Renal pelvis (tissue), 12 donors: ENCODE measurements at places on chromosomes 4 and X. TPM values are rescaled to one million over a fixed set of nuclear protein-coding genes. Genes with fewer than 3 reads are reported as not detected.

MAGEB17 gene
- 0.53 TPM for polyA plus RNA-seq

FAM236A gene
- 0.19 TPM for polyA plus RNA-seq

AMTN gene
- not detected for polyA plus RNA-seq

PCDH18 gene
- 179 TPM for polyA plus RNA-seq

DNA sequence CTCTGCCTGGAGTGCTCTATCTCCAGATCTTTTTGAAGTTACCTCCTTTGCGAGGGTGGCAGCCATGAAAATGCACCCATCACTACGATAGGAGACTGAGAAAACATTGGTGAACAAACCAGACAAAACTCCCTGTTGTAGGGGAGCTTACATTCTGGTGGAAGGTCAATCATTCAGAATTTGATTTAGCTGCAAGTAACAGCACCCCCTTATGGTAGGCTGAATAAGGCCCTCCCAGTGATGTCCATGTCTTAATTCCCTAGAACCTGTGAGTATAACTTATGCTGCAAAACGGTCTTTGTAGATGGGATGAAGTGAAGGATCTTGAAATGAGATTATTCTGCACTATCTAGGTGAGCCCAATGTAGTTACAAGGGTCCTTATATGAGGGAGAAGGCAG, 5.6 kb upstream of the TEC start:
- DNase-seq = no peak

DNA sequence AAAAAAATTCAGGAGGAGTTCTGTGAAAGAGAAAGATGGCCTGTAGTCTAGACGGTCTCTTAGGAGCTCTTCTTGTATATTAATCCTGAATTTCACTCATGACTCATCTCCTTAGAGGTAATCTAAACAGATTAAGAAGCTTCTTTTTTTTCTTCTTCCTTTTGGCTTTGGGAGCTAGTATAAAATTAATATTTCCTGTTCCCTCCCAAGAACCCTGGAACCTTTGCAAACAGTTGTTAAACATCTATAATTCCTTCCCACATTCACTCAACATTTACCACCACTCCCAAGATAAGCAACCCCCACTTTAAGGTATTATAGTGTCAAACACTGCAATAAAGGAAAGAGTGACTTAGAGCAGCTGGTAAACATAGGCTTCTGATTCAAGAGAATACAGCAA, 146.4 kb upstream of the EDNRA start:
- no peak for DNase-seq

DNA sequence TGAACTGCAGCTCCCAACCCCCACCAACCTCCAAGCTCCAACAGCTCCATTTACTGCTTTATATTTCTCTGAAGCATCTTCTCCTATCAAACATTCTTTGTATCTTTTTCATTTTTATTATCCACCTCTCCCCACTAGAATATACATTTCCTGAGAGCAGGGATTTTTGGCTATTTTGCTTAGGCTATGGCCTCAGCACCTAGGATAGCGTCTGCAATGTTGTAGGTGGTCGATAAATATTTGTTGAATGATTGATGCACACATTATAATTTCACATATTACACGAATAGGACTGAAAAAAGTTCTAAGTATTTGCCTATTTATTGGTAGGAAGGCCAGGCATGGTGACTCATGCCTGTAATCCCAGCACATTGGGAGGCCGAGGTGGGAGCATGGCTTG, 658.7 kb upstream of the DIPK2B start:
- no peak for DNase-seq

DNA sequence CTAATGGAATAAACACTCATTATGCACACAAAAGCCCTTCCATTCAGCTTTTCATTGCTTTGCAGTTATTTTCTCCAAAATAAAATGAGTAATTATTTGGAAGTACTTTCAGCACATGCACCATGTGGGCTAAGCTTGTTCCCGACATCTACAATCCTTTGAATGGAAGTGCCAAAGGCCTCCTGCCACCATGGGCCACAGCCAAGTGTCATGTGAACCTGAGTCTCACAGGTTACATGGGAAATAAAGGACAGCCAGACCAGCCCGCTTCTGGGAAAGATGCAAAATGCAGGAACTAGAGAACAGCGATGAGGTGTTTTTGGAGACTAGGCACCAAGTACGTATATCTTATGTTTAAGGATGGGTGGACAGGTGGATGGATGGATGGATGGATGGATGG, 181.8 kb downstream of the AFF2 start:
- no peak for DNase-seq

GRCh38 chrX:34884817-34885216, 57.8 kb upstream of the FAM47B start:
- no peak for DNase-seq

- no peak for DNase-seq
These were observed 142.4 kb downstream of the TSPAN5 start for GRCh38 chr4:98516042-98516440.

DNA sequence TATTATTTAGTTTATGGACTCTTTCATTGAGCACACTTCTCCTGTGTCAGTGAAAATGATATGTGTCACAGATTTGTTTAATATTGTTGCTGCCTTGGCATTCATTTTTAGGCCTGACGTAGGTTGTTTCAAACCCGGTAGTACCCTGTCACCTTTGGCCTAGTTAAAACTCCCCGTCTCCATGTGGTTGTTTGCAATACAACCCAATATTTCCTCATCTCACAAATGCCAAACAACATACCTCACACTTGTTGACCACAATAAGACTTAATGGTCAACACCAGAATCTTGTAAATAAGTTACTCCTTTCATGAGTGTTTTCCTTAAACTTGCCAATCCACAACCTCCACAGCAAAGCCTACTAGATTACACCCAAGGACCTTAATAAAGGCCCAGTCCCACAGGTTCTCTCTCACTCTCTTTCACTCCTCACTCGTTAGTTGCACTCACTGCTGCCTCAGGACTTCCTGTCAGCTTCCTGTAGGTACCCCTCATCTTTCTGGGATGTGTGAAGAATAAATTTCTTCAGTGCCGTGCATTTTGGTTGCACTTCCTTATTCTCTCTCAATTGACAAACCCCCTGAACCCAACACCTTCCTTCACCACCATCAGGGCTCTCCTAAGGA, 31.3 kb downstream of the IL13RA2 start:
- DNase-seq = no peak
